ENCODE measurements at places on chromosomes 7 and 10.

DNA sequence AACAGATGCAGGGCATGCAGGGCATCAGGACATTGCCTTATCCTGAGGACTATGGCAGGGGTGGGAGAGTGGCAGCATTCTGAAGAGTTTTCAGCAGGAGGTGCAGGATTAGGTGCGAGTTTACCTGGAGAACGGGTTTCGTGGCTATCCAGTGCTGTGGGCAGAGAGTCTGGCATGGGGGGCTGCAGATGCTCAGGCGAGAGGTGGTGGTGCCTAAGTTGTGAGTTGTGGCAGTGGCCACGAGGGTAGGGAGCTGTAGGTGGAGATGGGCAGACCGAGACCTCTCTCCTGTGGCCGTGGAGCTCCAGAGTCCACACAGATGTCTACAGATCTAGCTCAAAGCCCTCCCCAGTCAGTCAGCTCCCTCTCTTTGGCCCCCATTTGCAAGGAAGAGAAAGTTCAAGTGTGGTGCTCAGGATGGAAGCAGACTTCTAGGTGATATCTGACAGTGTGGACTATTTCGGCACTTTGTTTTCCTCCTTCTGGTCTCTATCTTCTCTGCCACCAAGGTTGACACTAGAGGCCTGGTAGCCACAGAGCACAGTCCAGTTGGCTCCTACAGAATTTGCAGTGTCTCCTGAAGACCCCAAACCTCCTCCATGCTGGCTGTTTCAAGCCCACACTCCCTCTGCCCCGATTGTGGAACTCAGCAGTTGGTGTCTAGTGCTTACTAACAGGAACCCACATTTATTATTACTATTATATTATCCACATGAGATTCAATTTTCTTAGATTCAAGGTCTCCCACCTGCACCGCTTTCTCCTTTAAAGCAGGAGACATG, 955.7 kb upstream of the ZNF722 start:
- no peak for DNase-seq

DNA sequence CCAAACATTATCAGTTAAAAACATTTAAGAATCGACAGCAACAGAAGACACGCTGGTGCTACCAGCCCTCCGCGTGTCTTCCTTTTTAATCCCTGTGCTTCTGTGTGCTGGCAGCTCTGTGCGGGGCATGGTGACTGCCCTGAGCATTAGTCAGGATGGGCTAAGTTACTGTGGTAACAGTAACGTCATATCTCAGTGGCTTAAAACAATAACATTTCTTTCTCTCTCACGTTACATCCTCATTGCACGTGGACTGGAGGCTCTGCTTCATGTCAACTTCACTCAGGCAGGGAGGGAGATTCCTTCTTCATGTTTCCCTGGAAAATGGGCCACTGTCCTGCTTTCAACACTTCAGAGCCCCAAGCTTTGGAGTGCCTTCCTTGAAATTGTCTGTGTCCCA, 378.5 kb downstream of the CCSER2 start:
- DNase-seq: no peak

DNA sequence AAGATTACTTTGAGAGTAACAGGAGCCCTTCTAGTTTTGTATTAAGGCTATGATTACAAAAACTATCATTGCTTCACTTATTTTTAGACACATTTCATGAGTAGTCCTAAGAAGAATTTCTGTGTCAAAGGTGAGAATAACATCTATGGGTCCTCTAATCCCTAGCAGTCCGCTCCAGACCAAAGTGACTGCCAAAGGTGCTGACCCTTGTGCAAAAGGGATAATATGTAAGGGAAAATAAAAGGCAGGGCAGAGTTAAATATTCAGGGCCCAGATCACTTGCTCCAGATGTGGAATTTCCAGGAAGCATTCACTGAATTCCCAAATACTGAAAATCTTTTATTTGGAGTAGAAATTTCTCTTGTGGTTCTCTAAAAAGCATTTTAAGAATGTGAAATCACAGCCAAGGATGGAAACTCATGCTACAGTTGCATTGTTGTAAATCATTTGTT, 29.3 kb downstream of the RHOBTB1 start:
- peak; percentile 98 for DNase-seq

DNA sequence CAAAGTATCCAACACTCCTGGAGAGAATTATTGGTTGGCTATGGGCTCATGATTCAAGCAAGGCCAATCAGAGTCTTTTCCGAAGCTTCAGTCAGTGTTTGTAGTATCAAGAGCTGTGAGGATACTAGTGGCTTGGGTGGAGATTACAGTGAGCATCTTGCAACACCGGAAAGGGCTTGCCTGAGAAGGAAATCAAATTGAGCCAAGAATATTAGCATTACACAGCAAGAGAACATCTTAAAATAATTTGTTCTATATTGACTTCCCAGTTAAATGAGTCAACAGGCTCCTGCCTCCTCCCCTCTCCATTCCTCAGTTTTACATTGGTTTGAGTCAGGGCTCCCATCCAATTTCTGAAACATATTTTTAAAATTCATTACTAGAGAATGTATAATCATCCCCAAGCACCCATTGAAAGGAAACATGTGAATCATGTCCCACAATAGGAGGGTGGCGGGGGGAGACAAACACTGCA, 127.4 kb downstream of the ELAPOR2 start:
- peak; percentile 95 for DNase-seq

GRCh38 chr7:139777133-139777891, 486 bp downstream of the HIPK2 start:
- no peak for DNase-seq

DNA sequence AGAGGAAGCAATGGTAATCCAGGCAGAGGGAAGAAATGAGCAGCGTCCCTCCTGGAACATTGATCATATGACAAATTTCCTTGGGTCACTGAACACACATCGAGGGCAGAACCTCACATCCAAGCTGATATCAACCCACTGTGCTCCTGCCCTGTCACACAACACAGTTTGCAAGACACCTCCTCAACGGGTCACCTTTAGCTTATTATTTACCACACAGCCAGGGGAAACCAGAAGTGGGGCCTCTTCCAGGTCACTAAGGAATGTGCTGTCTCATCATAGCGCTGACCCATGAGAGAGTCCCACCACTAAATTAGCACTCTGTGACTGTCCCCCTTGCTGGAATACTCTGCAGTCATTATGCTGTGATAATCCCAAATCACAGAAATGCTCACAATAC, 69.7 kb upstream of the PPP1R3C start:
- DNase-seq: no peak

GRCh38 chr10:97943294-97943693, 87.1 kb downstream of the CRTAC1 start:
- no peak for DNase-seq

- DNase-seq: peak; percentile 31
Measured at GRCh38 chr7:17239683-17240521, 58.5 kb upstream of the AHR start.

DNA sequence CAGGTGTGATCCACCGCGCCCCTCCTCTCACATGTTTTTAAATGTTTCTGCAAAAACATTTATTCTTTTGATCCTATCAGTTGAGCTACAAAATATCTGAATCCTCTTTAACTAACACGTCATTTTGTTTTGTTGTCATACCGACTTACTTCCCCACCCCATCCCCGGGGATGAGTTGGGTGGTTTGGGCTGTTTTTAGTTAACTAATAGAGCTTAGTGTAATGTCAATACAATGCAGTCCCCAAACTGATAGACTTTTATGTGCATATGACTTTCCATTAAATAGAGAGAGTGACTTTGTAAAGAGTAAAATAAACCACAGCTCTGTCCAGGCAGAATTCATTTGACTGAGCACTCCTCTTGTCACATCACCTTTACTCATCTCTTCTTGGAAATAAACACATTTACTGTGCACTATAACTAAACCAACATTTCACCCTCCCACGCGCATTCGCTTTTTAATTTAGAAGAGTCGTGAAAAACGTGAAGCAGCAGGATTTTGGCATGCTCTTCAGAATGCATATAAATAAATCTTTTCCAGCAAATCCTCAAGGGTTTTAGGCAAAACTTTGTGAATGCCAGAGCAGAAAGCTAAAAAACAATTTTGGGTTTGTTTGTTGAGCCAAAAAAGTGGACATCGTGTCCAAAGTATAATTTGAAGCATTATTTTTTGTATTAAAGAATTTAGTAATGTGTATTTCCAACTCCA, 187.4 kb upstream of the MGMT start:
- no peak for DNase-seq

DNA sequence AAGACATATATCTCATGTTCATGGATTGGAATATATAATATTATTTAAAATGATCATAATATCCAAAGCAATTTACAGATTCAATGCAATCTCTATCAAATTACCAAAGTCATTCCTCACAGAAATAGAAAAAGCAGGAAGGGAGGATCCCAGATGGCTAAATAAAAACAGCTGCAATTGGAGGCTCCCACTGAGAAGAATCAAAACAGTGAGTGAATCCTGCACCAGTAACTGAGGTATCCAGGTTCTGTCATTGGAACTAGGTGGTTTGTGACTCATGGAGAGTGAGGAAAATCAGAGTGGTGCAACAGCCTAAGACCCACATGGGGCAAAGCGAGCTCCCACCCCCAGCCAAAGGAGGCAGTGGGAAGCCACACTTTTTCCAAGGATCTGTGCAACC, 128.4 kb downstream of the MTERF1 start:
- DNase-seq: peak; percentile 5

- DNase-seq: no peak
Measured at GRCh38 chr10:58666024-58666423, 153.4 kb downstream of the BICC1 start.

- no peak for DNase-seq
Measured at GRCh38 chr10:100963826-100964225, 5.5 kb upstream of the SEMA4G start.

- no peak for DNase-seq
Measured at GRCh38 chr10:107417446-107417845, 252.9 kb upstream of the SORCS1 start.

DNA sequence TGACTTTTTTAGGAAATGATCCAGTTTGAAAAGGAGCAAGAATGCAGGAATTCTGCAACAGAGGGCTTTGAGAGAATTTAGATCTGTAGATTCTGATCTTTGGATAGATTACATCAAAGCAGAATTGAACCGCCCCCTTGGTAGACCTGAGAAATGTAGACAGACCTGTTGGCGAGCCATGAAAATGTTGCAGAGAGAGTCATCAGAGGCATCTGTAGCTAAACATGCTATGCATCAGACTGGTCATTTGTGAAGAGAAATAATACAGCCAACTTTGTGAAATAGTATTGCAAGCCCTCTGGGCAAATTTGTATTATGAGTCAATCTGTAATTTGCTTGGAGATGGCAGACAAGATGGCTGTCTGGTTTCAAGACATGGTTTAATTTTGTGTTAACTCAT, 4.3 kb upstream of the C1GALT1 start:
- no peak for DNase-seq

DNA sequence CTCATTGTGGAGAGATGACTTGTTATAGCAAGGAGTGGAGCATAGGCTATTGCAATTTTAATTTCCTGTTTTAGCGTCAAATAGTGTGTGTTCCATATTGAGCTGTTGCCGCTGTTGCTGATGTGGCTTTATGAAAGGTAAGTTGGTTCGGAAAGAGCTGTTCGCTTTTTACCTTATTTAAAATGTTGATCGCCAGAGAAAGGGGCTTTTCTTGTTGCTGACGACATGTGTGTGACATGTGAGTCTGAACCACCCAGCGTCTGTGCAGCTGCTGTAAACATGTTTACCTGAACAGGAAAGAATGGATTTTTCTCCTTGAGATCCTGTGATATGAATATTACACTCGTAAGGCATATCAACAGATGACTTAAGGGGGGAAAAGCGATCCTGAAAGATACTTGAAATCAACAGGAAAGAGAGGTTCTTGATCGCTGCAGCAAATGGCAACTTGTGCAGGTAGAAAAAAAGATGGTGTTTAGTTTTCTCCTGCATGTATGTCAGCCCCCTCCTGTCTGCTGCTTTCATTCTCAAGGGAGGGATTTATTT, 2.5 kb downstream of the ZEB1 start:
- DNase-seq: peak; percentile 1

DNA sequence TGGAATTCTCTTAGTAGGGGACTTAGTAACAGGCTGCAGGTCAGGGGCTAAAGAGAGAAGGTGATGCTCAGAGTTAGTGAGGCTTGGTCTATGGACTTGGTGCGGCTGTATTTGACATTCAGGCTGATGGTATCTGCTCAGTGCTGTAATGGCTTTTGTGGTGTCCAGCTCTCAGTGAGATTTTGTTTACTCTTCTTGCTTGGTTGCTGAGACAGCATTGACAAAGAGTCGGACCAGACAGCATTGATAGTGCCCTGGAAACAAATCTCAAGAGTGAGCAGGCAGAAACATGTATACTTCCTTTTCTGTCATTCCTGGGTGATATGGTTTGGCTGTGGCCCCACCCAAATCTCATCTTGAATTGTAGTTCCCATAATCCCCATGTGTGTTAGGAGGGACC, 202.0 kb downstream of the STK31 start:
- no peak for DNase-seq

GRCh38 chr7:55271069-55271626, 94.0 kb upstream of the LANCL2 start:
- no peak for DNase-seq

- no peak for DNase-seq
Measured at GRCh38 chr10:2866569-2866968, 200.8 kb upstream of the PFKP start.

- no peak for DNase-seq
Measured at GRCh38 chr7:12684733-12685132, 2.7 kb upstream of the ARL4A start.

GRCh38 chr10:113356794-113357680, 195.8 kb upstream of the HABP2 start:
- DNase-seq: peak; percentile 80

- DNase-seq: peak; percentile 65
Measured at GRCh38 chr7:13560441-13560840, 429.0 kb downstream of the ETV1 start.

GRCh38 chr10:21398563-21399231, 126.8 kb downstream of the SKIDA1 start:
- peak; percentile 77 for DNase-seq

GRCh38 chr10:117350909-117351308, 24.3 kb downstream of the PDZD8 start:
- no peak for DNase-seq

GRCh38 chr10:29619241-29619669, 15.5 kb downstream of the SVIL start:
- no peak for DNase-seq

DNA sequence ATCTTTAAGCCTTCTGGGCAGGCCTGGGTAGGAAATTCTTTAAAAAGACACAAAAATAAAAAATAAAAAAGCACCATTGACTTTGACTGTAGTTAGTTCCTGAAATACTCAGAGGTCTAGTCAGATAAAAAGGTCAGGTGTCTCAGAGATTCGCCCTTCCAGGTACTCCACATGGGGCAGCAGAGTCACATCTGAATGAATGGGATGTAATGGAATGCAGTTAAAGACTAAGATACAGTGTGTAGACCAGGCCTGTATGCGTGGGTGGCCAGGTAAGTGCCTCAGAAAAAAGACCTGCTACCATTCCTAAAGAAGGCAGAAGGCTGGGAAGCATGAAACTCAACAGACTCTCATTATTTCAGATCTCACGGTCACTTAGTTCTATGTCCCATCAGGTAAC, 68.6 kb upstream of the SEM1 start:
- no peak for DNase-seq

- DNase-seq: no peak
Measured at GRCh38 chr10:11176746-11177145, 159.1 kb downstream of the CELF2 start.

GRCh38 chr7:37000511-37000910, 276.2 kb upstream of the AOAH start:
- no peak for DNase-seq

- no peak for DNase-seq
Measured at GRCh38 chr10:44848211-44848610, 62.9 kb upstream of the TMEM72 start.

- DNase-seq: no peak
Measured at GRCh38 chr7:101554584-101555268, 74.4 kb downstream of the MYL10 start.

GRCh38 chr7:155660758-155661093, 16.3 kb downstream of the RBM33 start:
- DNase-seq: no peak

Data from fibroblast of skin of abdomen (primary cell).